Myocyte (in vitro differentiated cells): ENCODE measurements at places on chromosomes 7 and 10. TPM values are rescaled to one million over a fixed set of nuclear protein-coding genes. Genes with fewer than 3 reads are reported as not detected.
A peak's percentile ranks its signal among the peaks of the same experiment; 100 is the strongest.

- DNase-seq, result no peak
Measured at GRCh38 chr10:95350219-95350829, 59.5 kb upstream of the PDLIM1 start.

DNA sequence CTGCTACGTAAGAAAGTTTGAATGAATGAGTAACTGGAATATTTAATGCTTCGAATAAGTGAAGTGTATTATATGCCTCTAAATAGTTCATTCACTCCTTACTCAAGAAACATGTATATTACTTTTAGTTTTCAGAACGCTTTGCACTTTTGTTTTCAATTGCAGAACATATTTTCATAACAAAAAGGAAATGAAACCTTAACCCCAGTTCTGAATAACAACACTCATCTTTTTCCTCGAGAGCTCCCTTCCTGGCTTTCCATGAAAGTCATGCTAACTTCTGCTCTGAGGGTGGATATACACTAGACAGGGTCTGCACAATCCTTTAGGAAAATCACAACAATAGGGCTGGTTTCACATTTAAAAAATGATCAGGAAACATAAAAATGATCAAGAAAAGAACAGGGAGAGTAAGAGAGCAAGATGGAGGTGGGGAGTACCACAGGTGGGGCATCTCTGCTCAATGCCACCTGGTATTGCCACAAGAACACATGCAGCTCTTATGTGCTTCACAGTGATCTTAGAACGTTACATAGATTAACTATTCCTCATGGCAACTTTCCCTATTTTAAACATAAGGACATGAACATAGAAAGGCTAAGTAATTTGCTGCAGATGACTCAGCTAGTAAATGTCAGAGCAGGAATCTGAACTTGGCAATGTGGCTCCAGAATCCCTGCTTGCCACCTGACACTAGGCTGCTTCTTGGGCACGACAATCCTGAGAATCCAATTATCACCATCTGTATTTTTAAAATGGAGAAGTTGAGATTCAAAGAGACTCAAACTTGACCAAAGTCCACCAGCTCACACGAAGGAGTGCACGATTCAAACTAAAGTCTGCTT is 219.5 kb upstream of the AOAH start:
- no peak for DNase-seq

DNA sequence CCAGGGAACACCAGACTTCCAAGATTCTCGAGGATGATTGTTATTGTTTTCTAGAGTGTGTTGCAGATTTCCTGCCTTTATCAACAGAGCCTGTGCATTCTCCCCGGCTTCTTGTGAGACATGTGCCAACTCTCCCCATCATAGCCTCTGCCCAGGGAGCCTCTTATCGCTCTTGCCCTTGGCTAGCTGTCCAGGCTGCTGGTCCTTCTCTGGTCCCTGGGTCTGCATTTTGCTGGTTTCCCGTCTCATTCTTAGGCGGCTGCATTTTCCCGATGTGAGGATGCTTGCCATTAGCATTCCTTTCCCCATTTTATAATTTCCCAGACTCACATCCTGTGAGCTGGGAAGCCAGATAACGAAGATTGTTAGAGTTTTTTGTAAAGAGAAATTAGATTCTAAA is 15.2 kb downstream of the SLC13A4 start:
- no peak for DNase-seq

INPP5A gene
- 15.8 and 48.6 TPM in 2 replicates for total RNA-seq

ASB10 gene
- total RNA-seq, result 0.99 TPM in 1 of 2 replicates, not detected in the other

- DNase-seq, result no peak
Measured at GRCh38 chr10:89351412-89351779, 23.6 kb downstream of the IFIT3 start.

GRCh38 chr10:100157156-100157555 is 28.7 kb downstream of the ERLIN1 start:
- no peak for DNase-seq

GRCh38 chr10:14601872-14602725 is 172.6 kb downstream of the FAM107B start:
- peak; percentile 15 for DNase-seq
